ENCODE measurements at places on chromosomes 3 and 15. TPM values are rescaled to one million over a fixed set of nuclear protein-coding genes. Genes with fewer than 3 reads are reported as not detected.

DNA sequence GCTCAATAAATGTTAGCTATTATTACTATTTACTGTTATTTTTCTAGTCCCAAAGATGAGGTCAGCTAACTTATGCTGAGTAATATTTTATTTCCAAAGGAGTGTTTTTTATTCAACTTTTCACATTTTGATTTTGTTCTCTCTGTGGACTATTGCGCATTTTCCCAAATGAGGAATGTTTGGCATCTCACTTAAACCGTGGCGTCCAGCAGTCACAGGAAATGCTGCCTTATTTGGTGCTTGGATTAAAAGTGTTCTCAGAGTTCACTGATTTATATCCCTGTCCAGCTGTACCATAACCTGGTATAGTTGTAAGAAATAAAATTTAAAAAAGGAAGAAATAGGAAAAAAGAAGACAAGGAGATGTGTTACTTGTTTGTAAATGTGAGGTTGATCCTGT lies 166.8 kb downstream of the THSD4 start:
- no peak for DNase-seq

DNA sequence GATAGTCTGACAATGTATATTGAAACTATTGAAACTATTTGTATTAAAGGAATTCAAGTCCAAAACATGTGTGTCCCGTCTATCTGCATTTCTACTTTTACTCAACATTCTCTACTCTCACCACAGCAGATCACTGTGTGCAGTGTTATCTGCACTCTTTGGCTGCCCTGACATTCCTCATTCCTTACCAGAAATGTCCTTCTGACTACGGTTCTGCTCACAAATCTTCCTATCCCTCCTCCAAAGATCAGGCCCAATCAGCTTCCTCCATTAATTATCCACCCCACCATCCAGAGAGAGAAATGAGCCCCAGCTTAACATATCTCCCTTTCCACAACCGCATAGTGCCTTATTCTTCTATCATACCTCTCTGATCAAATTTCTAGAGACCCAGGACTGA lies 94.7 kb downstream of the TBL1XR1 start:
- DNase-seq = no peak

DNA sequence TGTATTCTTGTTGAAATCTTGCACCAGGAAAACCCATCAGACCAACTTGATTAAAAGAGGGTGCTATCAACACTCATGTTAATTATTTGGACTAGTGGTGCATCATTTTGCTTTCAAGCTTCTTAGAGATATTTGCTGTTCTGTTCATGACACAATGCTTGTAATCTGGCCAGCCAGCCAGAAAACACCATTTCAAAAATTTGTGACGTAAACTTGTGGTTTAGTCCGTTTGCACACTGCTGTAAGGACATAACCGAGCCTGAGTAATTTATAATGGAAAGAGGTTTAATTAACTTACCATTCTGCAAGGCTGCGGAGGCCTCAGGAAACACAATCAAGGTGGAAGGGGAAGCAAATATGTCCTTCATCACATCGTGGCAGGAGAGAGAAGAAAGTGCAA lies 374.3 kb upstream of the TGFBR2 start:
- DNase-seq = no peak

- DNase-seq = no peak
Observed at GRCh38 chr15:89880727-89881126, 13.1 kb downstream of the AP3S2 start.

DNA sequence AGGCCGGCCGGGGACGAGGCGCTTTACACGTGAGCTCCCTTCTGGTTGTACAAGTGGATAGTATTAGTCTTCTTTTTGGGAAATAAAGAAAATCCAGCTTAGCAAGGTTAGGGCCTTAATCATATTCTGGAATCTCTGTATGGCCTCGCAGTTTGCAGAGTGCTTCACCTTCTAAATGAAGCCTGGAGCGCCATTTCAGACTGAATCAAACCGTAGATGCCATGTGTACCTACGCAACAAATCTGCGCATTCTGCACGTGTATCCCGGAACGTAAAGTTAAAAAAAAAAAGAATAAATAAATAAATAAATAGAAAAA lies 322 bp upstream of the P3H2 start:
- DNase-seq = no peak

- no peak for DNase-seq
Observed at GRCh38 chr3:42537350-42537749, 34.9 kb downstream of the VIPR1 start.

DNA sequence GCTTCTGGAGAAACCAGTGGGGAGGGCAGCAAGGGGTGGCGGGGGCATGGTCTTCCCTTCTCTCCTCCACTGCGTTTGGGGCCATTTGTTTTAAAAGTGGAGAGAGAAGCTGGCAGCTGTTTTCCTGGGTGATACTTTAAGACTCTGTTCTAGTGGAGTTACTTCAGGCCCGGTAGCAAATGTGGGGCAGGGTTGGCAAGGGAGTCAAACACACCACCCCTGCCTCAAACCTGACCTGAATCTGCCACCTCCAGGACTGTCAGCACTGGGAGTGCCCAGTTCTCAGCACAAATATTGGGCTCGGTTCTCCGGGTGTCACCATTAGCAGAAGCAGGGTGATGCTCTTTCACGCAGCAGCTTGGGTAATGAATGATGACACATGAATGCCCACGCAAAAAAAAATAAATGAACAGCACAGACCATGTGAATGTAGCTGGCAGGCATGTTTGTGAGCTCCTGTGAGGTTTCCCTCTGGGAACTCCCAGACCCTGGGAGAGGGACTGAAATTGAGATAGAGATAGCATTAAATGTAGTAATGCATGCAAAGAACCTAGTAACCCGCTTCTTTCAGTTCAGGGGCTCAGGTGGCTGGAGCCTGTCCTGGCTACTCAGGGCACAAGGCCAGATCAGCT lies 424.0 kb downstream of the MCTP2 start:
- no peak for DNase-seq

DNA sequence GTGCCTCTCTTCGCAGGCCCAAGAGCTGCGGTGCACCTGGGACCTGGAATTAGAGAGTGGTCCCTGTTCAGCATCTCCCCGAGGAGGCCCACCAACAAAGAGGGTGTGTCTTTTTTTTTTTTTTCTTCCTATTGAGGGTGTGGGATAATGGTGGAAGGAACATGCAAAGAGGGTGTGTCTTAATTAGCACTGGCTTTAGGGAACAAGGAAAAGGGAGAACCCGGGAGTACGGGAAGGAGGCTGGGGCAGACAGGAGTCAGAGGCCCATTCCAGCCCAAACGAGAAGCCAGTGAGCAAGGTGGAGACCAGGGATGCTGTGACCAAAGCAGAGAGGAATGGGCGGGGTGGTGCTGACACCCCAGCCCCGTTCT lies 429 bp upstream of the LOXL1 start:
- DNase-seq = peak; percentile 42

Gene LDHAL6B
- polyA plus RNA-seq = not detected

Gene WDR93
- 0.84 TPM for polyA plus RNA-seq

Gene PRRT3
- polyA plus RNA-seq = 0.25 TPM

All from aorta (tissue), 5 donors.